ENCODE measurements at places on chromosomes 1 and 21.

GRCh38 chr21:25582888-25583287 lies 24.4 kb downstream of the MRPL39 start:
- no peak for DNase-seq

- no peak for DNase-seq
Measured at GRCh38 chr1:244092293-244092963, 41.3 kb downstream of the ZBTB18 start.

DNA sequence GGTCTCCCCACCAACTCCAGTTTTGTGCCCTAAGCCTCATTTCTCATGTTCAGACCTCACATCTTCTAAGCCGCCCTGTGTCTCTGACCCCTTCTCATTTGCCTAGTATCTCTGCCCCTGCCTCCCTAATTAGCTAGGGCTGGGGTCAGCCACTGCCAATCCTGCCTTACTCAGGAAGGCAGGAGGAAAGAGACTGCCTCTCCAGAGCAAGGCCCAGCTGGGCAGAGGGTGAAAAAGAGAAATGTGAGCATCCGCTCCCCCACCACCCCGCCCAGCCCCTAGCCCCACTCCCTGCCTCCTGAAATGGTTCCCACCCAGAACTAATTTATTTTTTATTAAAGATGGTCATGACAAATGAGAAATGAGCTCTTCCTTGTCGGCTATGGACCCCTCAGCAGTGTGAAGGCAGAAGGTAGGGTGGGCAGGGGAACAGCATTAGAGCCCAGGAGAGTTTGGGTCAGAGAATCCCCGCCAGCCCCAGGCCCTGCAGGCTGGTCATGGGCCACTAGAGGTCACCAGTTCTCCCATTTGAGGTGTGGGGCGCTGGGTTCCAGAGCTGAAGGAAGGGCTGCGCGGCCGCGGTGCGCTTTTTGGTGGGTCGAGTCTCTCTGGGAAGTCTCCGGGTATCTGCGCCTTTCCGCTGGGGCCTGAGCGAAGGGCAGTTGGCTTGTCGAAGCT lies 11.5 kb downstream of the ADAMTSL4 start:
- peak; percentile 97 for DNase-seq

- DNase-seq: peak; percentile 67
Measured at GRCh38 chr1:166479052-166479631, 312.3 kb upstream of the FAM78B start.

DNA sequence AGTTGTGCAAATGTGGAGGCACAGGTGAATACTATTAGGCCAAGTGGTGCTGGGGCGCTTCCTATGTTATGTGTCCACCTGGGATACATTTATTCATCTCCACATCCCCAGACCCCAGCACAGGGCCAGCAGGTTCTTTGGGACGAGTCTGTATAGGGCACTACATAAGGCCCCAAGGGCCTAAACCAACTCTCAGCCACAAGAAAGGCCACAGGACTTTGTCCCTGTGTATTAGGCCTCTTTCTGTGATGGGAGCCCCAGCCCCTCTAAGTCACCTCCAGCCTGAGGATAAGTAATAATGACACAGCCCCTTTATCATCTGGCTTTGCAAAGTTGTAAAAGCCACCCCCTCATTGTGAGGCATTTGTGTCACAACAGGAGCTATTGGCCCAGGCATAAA lies 79.2 kb upstream of the CD1D start:
- DNase-seq: no peak

- no peak for DNase-seq
Measured at GRCh38 chr1:215360031-215360430, 207.1 kb upstream of the KCTD3 start.
